CD8-positive, alpha-beta memory T cell (primary cell): ENCODE measurements at places on chromosomes 11 and 22. TPM values are rescaled to one million over a fixed set of nuclear protein-coding genes. Genes with fewer than 3 reads are reported as not detected.

DNA sequence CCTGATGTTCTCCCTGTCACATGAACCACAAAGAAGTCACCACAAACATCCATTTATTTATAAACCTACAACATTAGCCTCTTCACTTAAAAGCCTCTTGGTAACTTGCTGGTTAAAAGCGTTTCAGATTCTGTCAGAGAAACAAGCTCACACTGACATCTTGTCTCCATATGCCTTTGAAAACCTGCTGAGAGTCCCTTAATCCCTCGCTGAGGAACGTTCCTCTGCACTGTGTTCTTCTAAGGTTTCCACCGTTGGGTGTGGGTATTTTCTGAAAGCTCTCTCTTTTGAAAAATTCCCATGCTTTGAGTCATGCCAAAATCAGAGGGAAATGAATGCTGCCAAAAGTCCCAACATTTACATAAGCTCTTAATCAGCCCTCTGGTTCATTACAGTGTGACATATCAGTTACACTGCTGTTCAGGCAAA is 149.8 kb downstream of the CCDC34 start:
- no peak overlapping the region for H3K4me3 ChIP-seq
- no peaks in the 10 kb centered on the region for H3K36me3 ChIP-seq
- no peaks in the 10 kb centered on the region for H3K27me3 ChIP-seq

Gene PNPLA5
- total RNA-seq, result not detected

DNA sequence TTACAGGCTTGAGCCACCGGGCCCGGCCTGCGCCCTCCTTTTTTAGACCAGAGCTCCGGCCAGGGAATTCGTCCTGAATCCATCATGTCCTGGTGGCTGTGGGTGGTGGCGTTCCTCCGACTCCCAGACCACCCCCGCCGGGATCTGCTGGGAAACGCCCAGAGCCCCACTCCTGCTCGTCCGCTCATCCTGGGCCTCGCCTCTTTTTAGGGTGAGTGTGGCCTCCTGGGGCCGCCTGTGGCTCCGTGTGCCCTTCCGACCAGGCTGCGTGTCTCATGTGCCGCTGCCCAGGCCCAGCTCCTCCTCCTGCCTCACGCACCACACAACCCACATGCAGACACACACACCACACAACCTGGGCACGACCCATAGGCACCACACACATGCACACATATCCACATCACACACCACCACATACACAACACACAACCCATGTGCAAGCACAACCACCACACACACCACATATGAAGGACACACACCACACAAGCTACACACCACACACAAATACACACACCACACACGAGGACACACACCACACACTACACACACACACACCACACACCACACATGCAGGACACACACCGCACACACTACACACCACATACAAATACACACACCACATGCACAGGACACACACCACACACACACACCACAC is 946.2 kb downstream of the BRD1 start:
- no peaks in the 10 kb centered on the region for H3K27me3 ChIP-seq
- H3K27ac ChIP-seq, result no peak overlapping the region
- H3K4me3 ChIP-seq, result no peak overlapping the region

DNA sequence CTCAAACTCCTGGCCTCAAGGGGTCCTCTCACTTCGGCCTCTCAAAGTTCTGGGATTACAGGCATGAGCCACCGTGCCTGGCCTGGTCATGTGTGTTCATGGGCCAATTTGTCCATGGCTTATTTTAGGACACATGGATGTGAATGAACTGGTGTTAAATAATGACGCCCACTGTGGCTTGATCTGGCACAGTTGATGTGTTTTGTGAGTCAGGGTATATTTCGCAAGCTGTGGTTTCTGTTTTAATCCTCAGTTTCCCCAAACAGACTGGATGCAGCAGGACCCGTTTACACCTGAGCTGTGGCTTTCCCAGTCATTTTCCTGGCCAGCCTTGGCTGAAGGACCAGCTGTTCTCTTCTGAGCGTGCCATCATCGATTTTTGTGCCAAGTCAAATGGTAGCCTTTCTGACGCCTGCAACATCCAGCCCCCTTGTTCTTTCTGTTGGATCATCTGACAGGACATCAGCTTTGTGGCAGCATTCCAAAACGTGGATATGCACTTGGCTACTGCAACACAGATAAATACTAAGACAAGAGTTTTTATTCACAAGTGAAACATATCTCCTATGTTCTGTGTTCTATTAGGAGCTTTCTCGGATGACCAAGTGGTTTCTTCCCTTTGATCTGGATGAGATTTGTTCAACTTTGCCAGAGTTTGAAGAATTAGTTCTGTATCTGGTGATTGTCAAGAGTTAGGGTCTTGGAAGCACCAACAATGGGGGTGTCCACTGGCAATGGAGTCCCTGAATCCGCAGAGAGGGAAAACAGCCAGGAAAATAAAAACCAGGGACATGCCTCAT is 40.0 kb upstream of the SEPTIN5 start:
- H3K4me3 ChIP-seq, result no peak overlapping the region
- H3K27me3 ChIP-seq, result no peaks in the 10 kb centered on the region
- no peaks in the 10 kb centered on the region for H3K36me3 ChIP-seq
- no peaks in the 10 kb centered on the region for H3K4me1 ChIP-seq
- no peak for DNase-seq
- no peak overlapping the region for H3K27ac ChIP-seq

Gene OR51B2
- total RNA-seq, result not detected

DNA sequence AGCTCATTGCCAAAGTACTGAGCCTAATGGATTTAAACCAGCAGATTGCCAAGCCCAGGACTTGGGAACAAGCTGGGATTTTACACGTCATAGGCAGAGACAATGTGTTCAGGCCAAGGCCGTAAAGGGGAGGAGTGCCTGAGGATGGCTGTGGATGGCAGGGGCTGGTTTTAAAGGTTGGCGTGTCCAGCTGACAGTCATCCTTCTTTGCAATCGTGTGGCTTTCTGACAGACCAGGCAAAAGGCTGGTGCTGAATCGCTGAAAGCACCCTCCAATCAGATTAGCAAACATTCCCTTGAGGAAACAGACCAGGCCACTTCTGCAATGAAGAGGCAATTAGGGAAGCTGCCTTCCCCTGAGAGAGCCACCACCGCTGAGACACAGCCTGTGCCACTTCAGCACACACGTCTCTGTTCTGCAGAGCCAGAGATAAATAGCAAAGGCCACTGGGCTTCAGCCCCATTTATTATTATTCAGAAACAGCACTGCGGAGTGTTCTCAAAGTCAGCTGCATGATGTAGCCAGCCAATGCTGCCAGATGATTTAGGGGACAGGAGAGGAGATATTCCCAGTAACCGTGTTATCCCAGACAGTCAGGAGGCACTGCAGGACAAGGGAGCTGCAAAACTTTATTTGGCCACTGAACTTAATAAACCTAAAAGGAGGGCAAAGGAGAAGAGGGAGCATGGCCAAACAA is 54.2 kb upstream of the CSNK2A3 start:
- DNase-seq, result no peak
- no peak overlapping the region for H3K4me3 ChIP-seq
- no peaks in the 10 kb centered on the region for H3K27me3 ChIP-seq
- no peaks in the 10 kb centered on the region for H3K4me1 ChIP-seq

GRCh38 chr11:6362185-6362872 is 27.9 kb upstream of the SMPD1 start:
- H3K27ac ChIP-seq, result no peak overlapping the region
- H3K36me3 ChIP-seq, result no peaks in the 10 kb centered on the region
- no peak overlapping the region for H3K4me3 ChIP-seq
- no peaks in the 10 kb centered on the region for H3K27me3 ChIP-seq
- no peaks in the 10 kb centered on the region for H3K4me1 ChIP-seq
